T follicular helper cell (primary cell): ENCODE measurements at places on chromosomes 11 and 22.

GRCh38 chr11:118294053-118294452, 10.5 kb upstream of the CD3E start:
- no peak for DNase-seq

DNA sequence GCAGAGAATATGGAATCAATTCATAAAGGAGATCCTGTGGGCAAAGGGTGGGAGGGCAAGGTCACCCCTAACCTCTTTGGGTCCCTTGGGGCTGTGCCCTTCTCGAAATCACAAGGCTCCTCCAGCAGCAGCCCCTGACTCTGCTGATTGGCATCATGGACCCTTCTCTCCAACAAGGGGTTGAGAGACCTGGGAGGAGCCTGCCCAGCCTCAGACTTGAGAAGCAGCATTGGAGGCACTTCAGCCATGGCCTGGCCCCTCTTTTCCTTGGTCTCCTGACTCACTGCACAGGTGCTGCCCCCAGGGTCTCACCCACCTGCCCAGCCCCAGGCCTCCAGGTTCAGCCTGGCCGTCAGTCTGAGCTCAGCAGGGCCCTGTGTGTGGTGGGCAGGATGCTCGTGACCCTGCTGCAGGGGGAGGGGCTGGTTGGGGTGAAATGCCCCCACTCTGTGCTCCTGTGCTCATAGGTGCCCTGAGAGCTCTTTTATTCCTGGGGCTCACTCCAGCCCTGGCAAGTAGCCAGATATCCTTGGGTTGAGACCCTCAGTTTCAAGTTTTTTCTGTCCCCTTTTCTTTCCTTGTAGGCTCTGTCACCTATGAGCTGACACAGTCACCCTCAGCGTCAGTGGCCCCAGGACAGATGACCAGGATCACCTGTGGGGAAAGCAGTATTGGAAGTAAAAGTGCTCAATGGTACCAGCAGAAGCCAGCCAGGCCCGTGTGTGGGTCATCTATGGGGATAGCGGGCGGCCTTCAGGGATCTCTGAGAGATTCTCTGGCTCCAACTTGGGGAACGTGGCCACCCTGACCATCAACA, 110.8 kb downstream of the GGTLC2 start:
- no peak for DNase-seq

DNA sequence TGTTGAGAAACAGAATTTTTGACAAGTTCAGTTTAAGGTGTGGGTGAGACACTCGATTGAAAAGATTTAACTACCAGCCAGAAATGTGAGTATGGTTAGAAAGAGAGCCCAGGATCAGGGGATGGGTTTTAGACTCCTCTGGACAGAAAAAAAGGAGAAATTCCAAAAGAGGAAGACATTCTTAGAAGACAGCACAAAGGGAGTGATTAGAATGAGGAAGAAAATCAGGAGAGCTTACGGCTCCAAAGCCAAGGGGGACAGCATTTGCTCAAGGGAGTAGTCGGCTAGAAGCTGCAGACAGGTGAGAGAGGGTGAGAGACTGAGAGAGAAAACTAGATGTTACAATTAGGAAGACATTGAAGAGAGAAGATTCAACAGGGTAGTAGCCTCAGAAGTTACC, 166.1 kb downstream of the ADAMTS15 start:
- DNase-seq: no peak

- no peak for DNase-seq
Observed at GRCh38 chr11:89327885-89328284, 150.2 kb downstream of the TYR start.

DNA sequence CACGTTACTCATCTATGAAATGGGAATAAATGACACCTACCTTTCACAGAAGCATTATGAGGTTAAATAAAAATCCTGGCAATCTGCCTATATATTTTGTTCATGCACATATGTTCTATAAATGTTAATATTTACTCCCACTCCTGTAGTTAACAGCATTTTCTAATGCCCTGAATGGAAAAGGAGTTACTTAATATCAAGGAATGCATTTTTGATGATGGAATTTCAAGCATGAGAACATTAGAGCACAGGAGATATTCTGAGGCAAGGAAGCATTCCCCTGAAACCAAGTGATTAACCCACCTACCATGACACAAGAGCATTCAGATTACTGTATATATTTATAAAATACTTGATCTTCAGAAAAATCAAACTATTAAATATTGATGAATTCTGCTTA, 102.1 kb downstream of the ARHGAP32 start:
- no peak for DNase-seq

DNA sequence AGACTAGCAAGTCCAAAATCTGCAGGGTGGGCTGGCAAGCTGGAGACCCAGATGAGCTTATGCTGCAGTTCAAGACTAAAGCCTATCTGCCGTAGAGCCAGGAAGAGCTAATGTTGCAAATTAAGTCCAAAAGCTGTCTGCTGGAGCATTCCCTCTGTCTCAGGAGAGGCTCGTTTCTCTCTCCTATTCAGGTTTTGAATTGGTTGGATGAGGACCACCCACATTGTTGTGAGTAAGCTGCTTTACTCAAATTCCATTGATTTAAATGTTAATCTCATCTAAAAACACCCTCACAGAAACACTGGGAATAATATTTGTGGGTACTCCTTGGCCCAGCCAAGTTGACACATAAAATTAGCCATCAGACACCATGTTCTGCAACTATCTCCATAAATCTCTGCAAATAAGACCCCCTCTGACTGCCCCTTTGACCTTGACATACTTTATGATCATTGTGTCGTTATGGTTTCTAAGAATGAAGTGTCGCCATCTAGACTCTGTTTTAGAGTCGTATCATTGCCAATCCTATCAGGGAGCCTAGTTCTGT, 16.8 kb upstream of the CUL5 start:
- no peak for DNase-seq

- DNase-seq: no peak
Observed at GRCh38 chr11:129322941-129323340, 52.7 kb upstream of the BARX2 start.

GRCh38 chr11:7904917-7905316, 26.2 kb downstream of the OR10A6 start:
- no peak for DNase-seq
